ENCODE measurements at places on chromosomes 2 and 18.

DNA sequence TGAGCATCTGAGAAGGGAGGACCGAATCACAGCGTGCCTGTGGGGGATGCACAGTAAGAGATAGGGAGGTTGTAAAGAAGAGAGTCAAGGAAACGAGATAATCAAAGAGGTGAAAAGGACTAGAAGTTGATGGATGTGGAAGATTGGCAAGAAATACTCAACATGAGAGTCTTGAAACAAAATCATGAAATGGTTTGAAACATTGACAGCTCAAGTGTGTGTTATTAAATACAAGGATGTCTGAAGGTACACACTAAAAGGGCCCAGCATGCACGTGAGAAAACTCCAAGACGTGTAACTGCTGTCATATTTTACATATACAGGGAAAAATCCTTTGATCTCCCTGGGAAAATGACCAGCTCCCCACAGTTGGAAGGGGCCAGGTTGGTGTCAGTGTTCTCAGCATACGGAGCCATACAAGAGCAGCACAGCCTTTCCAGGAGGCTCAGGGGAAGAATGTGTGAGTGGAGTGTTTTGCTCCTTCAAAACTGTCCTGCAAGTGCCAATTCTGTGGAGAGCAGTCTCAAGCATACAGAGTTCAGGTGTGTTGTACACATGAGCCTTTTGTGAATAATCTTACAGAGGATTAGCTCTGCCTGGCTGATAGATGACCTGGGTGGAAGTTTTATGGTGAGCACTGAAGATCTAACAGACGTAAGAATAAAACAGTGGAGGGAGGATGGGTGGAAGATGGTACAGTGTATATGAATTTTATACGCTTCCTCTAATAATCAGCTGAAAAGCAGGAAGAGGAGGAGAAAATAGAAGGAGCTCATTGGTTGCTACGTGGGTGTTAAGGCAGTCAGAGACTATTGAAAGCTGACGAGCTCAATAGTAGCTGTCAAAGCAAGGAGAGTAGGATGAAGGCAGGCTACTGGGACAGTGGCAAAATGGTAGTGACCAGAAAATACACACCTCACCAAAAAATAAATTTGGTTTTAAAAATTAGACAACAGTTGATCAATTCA, 126.8 kb downstream of the ATP9B start:
- no peak for DNase-seq
- no peak overlapping the region for H3K27ac ChIP-seq
- no peak overlapping the region for H3K4me3 ChIP-seq
- H3K27me3 ChIP-seq, result no peaks in the 10 kb centered on the region

- H3K4me1 ChIP-seq, result no peaks in the 10 kb centered on the region
- no peak for DNase-seq
- no peak overlapping the region for H3K27ac ChIP-seq
- peaks cover 58% of the 10 kb centered on the region for H3K27me3 ChIP-seq
- H3K4me3 ChIP-seq, result no peak overlapping the region
Measured at GRCh38 chr2:161625314-161625919, 1.2 kb downstream of the SLC4A10 start.

DNA sequence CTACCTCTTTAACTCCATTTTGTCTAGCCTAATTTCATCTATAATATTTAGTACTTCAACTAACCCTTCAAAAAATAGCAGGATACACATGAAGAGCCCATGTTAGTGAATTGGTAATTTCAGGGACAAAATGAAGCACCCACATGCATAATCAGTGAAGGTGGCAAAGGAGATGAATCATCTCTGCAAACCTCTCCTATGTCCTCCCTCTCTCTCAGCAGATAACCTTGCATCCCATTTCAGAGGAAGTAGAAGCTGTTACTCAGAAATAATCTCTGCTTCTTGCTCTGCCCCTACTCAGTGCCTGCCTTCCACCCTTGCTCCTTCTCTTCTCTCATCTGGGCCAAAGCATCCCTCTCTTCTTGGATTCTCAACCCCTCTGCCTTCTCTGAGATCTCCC, 60.2 kb upstream of the CAVIN2 start:
- H3K27me3 ChIP-seq, result no peaks in the 10 kb centered on the region
- peak overlapping the region; percentile 9 for H3K27ac ChIP-seq
- DNase-seq, result no peak
- H3K4me3 ChIP-seq, result no peak overlapping the region

DNA sequence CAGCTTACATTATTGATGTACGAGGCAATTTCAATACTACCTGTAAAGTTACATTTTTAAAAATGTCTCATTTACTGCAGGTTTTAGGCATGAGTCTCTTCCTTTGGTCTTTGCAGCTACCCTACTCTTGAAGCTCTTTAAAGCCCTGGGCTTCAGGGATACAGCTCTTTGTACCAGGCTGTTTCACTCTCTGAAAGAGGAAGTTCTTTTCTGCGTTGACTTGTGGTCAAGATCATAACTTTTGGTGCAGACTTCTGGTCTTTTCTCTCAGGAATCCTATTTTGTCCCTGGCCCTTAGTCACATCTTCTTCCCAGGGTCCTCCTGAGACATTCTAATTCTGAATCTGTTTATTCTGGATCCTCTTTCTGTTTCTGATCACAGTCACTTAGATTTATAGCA, 16.6 kb upstream of the HRH4 start:
- no peak for DNase-seq
- H3K4me1 ChIP-seq, result peaks cover 8% of the 10 kb centered on the region
- no peak overlapping the region for H3K27ac ChIP-seq
- no peaks in the 10 kb centered on the region for H3K27me3 ChIP-seq
- no peak overlapping the region for H3K4me3 ChIP-seq

DNA sequence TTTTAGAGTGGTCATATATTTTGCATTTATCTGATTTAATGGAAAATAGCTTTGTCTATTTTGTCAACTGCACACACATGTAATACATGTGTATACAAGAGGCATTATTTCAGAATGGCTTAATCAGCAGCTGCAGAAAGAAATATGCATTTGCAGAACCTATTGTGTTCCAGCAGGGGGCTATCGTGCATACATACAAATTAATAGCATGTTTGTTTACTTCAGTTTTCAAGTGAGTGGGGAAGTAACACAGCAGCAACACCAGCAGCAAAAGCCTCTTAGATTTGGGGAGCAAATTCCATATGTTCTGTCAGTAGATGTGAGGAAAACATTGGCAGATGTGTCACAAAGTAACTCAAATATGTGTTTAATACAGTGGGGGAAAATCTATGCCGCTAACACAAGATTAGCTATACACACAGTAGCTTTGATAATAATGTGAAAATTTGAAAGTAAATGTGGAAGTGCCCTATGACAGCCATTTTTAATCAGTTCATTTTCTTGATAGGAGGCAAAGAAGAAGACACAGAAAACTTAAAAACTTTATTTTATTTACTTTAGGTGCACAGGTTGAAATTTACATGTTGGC, 218.1 kb downstream of the WDR7 start:
- H3K36me3 ChIP-seq, result no peaks in the 10 kb centered on the region
- H3K27ac ChIP-seq, result no peak overlapping the region
- DNase-seq, result no peak
- H3K27me3 ChIP-seq, result no peaks in the 10 kb centered on the region
- no peak overlapping the region for H3K4me3 ChIP-seq

GRCh38 chr2:88187038-88187676, 17.0 kb downstream of the THNSL2 start:
- H3K27me3 ChIP-seq, result no peaks in the 10 kb centered on the region
- peak; percentile 61 for DNase-seq
- H3K27ac ChIP-seq, result no peak overlapping the region

DNA sequence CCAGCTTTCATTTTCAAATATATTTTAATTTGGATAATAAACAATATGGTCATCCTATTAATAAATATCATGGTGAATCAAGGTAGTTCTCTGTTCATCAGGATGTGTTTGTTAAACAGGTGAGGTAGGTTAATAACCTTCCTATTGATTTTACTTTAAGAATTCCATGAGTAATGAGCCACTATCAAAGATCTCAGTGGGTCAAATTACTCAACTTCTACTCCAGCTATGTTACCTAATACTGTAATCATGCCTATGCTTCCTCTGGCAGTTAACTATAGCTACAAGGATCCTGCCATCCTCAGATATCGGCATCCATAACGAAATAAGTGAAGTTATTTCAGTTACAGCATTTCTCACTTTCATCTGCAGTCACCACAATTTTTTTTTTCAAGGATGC, 289.6 kb upstream of the SLC8A1 start:
- H3K4me3 ChIP-seq, result no peak overlapping the region
- no peak for DNase-seq
- no peaks in the 10 kb centered on the region for H3K27me3 ChIP-seq
- no peaks in the 10 kb centered on the region for H3K36me3 ChIP-seq
- H3K27ac ChIP-seq, result no peak overlapping the region

DNA sequence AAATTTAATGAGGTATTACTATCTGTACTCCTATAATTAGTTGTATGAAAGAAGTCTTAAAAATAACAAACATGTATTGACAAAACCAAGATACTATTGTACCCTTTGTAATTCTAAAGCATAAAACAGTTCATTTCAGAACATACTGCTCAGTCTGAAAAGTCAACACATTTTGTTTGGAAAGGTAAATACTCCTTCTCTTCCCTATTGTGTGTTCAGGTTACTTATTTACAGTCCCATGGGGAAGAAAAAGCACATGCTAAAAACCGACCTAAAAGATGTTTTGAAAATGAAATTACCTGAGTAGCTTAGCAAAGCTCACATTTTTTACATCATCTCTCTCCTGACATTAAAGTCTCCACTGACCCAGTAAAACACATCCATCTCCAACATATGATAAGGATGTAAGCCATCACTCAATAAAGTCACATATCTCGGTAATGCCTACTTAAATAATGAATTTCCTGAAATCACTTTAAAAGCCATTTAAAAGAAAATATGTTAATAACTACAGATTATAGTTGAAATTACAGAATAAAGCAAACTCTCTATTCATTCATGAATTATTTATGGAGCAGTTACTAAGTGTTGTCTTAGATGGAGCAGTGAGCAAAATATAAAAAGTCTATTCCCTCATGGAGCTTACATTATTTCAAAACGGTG, 75.6 kb upstream of the FZD5 start:
- H3K36me3 ChIP-seq, result no peaks in the 10 kb centered on the region
- H3K27ac ChIP-seq, result no peak overlapping the region
- H3K4me1 ChIP-seq, result peaks cover 25% of the 10 kb centered on the region
- no peak for DNase-seq
- H3K27me3 ChIP-seq, result no peaks in the 10 kb centered on the region

DNA sequence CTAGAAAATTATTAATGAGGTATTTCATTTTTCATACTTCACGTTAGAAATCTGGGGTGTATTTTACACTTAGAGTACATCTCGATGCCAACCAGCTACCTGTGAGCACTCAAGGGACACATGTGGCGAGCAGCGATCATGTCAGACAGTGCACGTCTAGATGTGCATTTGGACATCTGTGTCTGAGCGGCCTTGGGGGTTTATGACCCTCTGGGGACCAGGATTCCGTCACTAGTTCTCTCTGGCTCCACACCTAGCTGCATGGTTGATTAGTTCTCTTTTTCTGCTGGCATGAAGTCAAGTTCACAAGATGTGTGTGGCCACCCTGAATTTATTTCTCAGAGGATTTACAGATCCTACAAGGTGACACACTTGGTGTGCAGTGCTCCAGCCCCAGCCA, 192.2 kb downstream of the TSN start:
- DNase-seq, result no peak
- peaks cover 5% of the 10 kb centered on the region for H3K27me3 ChIP-seq
- no peak overlapping the region for H3K4me3 ChIP-seq
- no peaks in the 10 kb centered on the region for H3K4me1 ChIP-seq
- H3K36me3 ChIP-seq, result no peaks in the 10 kb centered on the region
- H3K27ac ChIP-seq, result no peak overlapping the region
